Right renal pelvis (tissue), 4 donors: ENCODE measurements at places on chromosomes 4 and X. TPM values are rescaled to one million over a fixed set of nuclear protein-coding genes. Genes with fewer than 3 reads are reported as not detected.

Gene FAM241A
- polyA plus RNA-seq, result 2.0 TPM

- no peak for DNase-seq
Observed at GRCh38 chr4:52172166-52172565, 121.1 kb downstream of the SPATA18 start.

- no peak for DNase-seq
Observed at GRCh38 chrX:2767631-2768455, 16.0 kb downstream of the XG start.

Gene MAGEA11
- not detected for polyA plus RNA-seq

DNA sequence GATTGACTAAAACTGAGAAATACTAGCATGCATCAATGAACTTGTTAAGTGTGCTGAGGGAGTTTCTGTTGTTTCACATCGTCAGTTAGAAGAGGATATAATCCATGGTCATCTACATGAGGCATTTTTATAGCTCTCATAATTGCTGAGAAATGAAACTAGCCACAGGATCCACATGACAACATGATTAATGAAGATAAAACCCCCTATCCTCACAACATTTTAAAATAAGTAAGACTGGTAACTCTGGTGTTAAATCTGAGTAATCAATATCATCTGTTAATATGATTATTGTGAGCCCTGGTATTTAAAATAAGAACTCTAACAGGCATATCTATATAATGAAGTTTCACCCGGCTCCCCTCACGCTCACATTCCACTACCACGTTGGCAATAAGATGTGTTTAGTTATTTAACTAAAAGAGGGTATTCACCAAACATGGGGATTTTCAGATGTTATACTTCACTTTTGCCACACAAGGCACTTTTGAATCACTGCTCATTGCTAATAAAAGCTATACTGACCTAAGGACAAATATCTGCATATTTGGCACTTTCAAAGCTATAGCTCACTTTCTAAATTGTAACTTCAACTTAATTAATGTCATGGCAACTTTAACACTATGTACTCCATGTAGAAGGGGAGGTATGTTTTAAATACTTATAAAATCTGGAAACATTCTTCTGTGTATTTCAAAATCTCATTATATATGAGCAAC lies 6.7 kb downstream of the UNC5C start:
- DNase-seq, result no peak

DNA sequence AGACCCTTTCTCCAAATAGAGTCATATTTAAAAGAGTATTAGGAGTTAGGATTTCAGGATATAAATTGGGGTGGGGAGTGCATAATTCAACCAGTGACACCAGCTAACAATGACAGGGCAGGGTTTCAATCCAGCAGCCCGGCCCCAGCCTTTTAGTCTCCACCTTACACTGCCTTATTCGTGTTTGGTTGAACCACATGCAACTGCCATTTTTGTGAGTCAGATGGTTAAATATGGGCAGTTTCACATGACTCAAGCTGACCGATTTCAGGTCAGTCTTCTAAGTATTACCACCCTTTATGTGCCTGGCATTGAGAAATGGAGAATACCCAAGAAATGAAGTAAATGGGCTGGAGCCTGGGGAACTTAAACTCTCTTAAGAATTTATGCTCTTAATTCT lies 102.8 kb downstream of the STOX2 start:
- DNase-seq, result no peak

DNA sequence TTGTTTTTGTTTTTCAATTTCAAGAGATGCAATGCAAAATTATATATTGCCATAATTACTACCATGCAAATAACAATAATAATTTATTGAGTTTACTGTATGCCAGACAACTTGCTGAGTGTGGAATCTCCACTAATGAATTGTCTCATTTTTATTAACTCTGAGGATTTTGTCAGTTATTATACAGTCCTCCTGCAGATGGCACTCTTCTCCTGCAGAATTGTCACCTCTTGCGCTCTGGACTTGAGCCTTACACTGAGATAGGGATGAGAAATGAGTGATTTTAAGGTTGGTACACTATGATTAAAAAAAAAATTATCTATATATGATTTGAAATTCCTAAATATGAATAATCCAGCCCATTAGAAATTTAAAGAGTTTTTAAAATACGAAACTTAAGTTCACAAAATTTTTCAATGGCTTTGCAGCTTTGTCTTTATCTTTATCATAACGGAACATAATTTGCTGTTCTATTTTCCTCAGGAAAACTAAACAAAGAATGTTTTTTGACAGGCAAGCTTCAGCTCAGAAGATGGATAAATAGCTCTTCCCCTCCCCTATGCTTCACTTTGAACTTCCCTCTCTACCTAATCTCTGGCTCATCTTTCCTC lies 12.7 kb upstream of the PAQR3 start:
- no peak for DNase-seq

- DNase-seq, result no peak
Observed at GRCh38 chr4:684623-685327, 4.2 kb downstream of the SLC49A3 start.

DNA sequence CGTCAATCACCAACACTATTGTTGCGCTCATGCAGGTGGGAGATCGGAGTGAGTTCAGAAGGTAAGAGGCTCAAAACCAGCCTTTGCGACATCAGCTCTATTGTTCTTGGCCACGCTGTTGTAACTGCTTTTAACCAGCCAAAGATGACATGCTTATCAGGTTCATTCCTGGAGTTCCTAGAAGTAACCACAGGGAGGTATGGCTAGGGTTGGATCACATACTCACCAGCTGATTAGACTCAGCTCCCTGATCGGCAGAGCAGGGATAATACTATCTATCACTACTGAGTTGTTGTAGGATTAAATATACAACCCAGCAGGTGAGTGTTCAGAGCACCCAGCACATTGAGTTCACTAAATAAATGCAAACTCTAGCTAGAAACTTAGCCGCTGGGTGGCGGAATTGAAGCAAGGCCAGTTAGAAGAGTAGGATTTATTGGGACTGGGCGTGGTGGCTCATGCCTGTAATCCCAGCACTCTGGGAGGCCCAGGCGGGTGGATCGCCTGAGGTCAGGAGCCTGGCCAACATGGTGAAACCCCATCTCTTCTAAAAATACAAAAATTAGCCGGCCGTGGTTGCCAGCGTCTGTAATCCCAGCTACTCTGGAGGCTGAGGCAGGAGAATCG lies 12.4 kb downstream of the SLC34A2 start:
- no peak for DNase-seq

- DNase-seq, result no peak
Observed at GRCh38 chr4:128571747-128572146, 237.8 kb upstream of the JADE1 start.

- peak; percentile 33 for DNase-seq
Observed at GRCh38 chr4:71882113-71882841, 98.4 kb upstream of the GC start.

DNA sequence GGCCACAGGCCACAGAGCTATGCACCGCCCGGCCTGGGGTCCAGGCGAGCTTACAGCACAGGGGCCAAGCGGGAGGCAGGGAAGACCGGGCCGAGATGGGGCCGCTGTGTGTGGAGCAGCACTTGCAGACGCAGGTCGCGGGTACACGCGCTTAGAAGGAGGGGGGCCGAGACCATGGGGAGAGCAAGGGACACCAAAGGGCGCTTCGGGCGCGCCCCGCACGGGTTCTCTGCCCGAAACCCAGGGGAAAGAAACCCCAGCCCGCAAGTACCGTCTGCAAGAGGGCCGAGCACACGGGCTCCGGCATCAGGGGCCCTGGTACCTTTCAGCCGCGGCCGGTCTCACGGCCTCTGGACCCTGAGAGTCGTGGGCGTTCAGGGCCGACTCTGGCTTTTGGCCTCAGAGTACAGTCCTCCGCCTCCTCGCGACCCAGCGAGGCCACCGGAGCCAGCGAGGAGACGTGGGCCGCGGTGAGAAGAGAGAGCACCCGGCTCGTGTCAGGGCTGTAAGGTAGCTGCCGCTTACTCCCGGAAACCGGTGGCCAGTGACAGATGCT lies 342 bp downstream of the EOLA2 start:
- DNase-seq, result no peak

Gene CSAG2
- not detected for polyA plus RNA-seq

DNA sequence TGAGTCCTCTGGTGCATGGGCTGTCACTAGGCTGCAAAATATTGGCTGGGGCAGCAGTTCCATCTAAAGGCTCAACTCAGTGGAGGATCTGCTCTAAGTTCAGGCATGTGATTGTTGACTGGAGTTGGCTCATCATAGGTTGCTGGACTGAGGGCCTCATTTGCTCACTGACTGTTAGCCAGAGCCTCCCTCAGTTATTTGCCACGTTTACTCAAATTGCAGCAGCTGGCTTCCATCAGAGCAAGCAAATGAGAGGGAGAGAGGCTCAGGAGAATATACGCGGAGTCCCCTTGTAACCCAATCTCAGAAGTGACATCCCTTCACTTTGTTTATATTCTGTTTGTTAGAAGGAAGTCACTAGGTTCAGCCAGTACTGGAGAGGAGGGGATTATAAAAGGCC lies 54.1 kb downstream of the BMP3 start:
- peak; percentile 25 for DNase-seq

DNA sequence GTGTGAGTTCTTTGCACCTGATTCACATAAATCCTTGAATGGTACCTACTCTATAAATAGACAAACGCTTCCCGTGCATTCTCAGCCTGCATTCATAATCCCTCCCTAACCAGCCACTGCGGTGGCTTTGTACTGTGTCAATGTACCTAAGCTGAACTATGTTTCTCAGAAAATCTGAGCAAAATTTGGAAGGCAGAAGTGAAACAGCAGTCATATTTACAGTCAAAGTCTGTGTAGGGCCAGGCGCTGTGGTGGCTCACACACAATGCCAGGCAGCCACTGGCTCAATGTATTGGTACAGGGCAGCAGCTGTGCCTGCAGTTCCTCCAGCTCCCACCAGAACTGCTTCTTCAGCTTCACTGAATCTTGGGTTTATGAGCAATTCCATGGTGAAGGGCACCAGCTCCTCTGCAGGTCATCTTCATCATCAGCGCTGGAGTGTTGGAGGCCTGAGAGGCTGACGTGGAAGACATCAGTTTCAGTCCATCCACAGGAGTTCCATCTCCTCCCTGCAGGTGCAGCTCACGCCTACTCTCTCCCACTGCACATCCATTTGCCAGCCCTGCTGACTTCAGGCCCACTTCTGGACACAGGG lies 32.3 kb upstream of the IRF2 start:
- no peak for DNase-seq

GRCh38 chrX:42247241-42247640 lies 323.9 kb upstream of the CASK start:
- no peak for DNase-seq

Gene SAGE1
- polyA plus RNA-seq, result not detected

DNA sequence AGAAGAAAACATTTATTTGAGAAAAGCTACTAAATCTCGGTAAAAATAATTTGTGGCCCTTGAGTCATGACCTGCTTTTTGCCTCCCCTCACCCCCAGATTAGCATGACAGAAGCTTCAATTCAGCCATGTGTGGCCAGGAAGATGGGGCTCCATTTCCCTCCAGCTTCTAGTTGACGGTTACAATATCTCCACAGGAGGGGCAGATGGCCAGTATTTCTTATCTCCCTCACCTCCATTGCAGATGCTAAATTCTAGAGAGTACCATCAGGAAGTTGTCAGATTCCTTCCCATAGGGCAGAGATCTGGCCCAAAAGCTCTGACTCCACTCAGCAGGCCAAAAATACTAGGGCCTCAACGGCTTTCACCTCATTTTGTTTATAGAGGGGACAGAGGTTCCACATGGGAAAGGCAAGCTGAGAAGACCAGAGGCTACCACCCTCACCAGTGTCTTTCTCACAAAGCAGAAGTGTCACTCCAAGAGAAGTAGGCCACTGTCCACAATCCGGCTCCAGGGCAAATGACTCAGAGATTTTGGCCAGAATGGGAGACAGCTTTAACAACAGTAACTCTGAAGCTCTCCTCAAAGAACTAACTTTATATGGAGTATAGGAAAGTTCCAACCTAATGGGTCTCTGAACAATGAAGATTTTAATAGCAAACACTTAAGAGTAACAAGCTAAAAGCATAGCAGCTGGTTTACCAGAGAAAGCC lies 108.3 kb downstream of the TBC1D19 start:
- DNase-seq, result no peak

DNA sequence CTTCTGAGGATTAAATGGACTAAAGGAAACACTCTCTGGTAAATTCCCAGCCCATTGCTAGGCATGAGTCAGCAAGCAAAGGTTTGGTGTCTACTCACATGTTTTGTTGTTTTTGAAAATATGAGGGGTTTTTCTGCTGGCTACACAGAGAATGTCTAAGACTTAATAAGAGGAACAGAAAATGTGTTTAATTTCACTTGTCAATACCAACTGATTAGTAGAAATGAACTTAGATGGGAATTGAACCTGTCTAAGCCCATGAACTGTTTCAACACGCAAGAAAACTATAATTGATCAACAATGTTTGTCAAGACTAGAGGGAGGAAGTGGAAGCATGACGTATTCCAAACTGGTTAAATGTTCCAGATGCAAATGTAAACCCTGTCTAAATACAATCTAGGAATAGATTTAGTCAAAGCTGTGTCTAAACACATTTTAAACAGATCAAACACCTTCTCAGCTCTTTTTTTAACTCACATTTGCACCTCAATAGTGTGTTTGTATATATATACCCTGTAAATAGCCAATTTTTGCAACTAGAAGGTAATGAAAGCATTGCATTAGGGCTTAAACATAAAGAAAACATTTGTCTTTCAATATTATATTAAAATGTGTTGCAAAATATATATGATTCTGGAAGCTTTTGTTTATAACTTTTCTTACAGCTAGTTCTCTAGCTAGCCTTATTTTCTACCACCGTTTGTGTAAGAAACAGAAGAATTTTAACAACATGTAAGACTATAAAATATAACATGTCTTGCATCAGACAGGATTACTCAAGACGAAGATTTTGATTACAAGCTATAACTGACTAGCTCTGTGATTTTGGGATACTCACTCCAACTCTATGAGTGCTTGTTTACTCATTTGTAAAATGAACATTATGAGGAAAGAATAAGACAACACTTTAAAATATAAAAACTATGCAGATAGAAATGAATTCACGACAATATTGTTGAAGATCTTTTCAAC lies 607.8 kb downstream of the FSTL5 start:
- DNase-seq, result no peak

DNA sequence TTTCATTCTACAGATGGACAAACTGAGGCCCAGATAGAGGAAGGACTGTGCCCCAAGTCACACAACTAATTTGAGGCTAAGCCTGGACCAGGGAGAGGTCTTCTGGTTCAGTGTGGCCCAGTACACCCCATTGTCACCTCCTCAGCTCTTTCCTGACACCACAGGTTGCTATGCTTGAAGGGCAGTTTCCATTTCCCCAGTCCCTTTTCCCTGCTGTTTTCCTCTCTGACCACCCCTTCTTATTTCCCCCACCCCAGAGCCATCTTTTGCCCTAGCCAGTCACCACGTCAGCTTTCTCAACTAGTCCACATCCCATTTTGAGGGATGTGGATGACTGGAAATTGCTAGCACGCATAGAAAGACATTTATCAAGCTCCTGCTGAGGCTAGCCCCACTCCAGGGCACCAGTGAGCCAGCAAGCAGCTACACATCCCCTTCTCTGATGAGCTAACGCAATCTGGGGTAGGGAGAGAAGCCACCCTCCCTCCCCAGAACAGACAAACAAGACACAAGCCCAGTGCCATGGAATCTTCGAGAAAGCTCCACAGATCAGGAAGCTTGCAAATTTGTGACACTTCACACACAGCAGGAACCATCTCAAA lies 1.3 kb downstream of the GABRE start:
- no peak for DNase-seq
